HAP-1 (cell line): ENCODE measurements at places on chromosomes 12 and 14.

DNA sequence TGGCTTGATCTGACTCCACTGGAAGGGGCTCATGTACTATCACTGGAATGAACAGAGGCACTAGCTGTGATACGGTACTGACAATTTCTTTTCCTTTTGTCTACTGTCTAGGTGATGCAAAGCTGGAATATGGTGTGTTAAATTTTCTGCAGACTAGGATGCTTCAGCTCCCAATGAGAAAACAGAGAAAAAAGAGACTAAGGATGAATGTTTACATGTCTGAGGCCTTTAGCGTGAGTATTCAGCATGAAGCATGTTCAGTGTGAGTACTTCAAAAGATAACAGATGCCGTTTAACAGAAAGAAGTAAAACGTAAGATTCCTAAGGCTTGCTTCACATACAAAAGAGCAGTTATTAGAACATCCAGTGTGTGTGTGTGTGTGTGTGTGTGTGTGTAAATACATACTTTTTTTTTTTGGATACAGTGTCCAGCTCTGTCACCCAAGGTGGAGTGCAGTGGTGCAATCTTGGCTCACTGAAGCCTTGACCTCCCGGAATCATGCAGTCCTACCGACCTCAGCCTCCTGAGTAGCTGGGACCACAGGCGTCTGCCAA lies 92.3 kb upstream of the FERMT2 start:
- no peak for DNase-seq

DNA sequence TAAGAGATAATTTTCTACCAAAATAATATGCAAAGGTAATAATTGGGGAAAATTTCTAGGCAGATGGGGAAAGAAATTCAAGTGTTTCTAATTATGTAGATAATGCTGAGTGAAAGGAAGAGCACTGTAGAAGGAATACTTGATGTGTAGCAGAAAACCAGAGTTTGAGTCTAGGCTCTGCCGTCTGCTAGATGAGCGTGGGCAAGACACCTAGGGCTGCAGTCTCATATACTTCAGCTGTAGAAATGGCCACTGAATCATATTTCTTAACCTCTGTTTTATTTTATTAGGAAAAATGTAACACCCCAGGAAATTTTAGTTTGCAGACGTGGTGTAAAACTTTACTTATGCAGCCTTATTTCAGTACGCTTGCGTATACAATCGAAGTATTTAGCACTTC lies 59.8 kb upstream of the SLC38A2 start:
- no peak for DNase-seq

- no peak for DNase-seq
Observed at GRCh38 chr14:76089575-76089974, 62.1 kb upstream of the GPATCH2L start.

DNA sequence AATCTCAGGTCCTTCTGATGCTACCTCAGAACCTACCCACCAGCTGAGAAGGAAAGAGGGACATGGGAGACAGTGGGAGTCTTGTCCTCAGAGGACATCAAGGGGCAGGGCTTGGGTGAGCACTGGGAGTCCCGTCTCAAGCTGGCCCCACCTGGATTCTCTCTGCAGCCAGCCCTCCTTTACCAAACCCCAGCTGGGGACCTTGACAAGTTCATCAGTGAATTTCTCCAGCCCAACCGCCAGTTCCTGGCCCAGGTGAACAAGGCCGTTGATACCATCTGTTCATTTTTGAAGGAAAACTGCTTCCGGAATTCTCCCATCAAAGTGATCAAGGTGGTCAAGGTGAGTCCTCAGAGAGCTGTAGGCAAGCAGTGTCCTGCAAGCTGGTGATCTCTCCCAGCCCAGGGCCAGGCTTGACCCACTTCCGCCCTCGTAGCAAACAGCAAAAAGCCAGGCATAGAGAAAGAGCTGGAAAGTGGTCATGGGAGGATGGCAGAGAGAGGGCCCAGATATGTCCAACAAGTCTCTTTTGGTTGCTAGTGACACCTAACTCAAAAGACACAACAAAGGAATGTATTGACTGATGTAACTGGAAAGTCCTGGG lies 14.2 kb upstream of the OAS2 start:
- no peak for DNase-seq

- DNase-seq = no peak
Observed at GRCh38 chr14:89123851-89124250, 293.2 kb downstream of the FOXN3 start.

DNA sequence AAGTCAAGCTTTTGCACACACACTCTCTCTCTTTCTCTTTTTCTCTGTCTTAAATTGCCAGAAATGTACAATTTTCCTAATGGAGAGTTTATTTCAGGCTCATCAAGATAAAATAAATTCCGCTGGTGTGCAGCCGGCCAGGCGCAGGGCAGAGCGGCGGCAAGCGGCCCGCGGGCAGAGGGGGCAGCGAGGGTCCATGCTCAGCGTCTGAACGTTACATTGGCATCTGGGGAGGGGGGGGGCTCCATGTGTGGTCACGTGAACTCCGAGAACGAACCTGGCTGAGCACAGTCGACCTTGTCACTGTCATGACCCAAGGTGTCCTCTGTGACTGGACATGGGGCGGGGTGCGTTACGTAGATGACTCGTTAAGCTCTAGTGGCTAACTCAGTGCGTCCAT lies 23.8 kb upstream of the FZD10 start:
- no peak for DNase-seq

DNA sequence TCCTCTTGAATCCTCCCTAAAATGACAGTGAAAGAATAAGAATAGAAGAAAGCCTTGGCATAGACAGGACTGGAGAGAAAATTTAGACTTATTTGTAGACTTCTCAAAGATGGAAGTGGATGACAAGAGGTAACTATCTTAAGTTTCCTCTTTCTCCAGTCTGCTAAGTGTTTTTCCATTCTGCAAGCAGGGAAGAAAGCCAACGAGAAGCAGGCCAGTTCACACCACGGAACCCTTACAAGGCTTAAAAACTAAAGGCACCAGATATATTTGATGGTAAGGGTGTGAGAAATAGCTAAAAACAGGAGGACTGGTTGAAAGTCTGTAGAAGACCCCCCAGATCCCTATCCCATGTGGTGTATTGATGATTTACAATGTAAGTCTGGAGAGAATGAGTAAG lies 82.9 kb upstream of the GPHB5 start:
- DNase-seq = no peak

- DNase-seq = no peak
Observed at GRCh38 chr14:54649056-54649455, 82.1 kb downstream of the SAMD4A start.

GRCh38 chr12:93203361-93203760 lies 174.4 kb upstream of the NUDT4 start:
- DNase-seq = no peak

- DNase-seq = no peak
Observed at GRCh38 chr14:29905543-29905942, 22.1 kb downstream of the PRKD1 start.

GRCh38 chr12:51890511-51891171 lies 2.7 kb downstream of the ANKRD33 start:
- DNase-seq = no peak

DNA sequence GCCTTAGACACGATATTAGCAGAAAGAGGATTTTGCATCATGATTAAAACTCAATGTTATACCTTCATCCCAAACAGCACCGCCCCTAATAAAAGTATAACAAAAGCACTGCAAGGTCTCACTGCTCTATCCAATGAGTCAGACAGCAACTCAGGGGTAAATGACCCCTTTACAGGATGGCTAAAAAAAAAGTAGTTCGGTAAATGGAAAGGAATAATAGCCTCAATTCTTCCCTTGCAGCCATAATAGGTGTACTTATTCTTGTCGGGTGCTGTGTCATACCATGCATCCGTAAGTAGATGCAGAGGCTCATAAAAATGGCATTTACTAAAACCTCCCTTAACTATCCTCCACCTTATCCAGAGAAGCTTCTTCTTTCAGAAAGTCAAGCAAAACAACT lies 53.9 kb upstream of the AP4S1 start:
- peak; percentile 24 for DNase-seq

DNA sequence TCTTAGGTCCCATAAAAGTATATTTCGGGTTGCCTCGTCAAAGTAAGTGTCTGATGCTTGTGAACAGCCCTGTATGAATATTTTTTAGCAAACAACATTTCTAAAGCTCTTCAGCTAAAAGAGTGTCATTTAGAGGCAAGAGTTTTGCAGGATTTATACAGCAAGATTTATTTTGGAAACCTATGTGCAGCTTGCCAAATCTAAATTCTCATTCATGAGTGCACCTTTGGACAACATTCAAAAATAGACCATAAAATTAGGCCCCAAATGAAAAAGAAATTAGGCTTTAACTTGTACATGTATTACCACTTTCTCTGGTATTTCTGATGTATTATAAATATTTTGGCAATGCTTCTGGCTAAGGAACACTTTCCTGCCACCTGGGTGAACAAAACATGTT lies 224.4 kb upstream of the PDZRN4 start:
- DNase-seq = no peak

- no peak for DNase-seq
Observed at GRCh38 chr12:537772-538171, 78.0 kb downstream of the B4GALNT3 start.

- DNase-seq = no peak
Observed at GRCh38 chr12:56658921-56659320, 13.1 kb upstream of the ATP5F1B start.

GRCh38 chr14:90548455-90548854 lies 151.6 kb downstream of the CALM1 start:
- no peak for DNase-seq

DNA sequence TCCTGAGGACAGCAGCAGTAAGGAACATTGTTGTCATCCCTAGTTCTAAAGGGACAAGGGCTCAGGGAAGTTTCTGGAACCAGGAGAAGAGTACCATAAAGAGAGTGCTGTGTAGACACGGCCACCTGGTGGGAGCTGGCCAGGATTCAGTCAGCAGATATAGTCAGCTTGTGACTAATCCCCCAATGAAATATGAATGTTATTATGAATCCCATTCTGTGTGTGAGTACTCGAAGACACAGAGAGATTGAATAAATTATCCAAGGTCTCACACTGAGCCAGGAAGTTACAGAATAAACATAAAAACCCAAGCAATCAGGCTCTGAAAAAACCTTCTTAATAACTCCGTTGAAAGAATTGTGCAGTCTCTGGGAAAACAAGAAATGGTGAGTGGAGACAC lies 1359.5 kb downstream of the AACS start:
- DNase-seq = no peak

GRCh38 chr12:20469756-20470155 lies 101.4 kb downstream of the PDE3A start:
- DNase-seq = no peak

DNA sequence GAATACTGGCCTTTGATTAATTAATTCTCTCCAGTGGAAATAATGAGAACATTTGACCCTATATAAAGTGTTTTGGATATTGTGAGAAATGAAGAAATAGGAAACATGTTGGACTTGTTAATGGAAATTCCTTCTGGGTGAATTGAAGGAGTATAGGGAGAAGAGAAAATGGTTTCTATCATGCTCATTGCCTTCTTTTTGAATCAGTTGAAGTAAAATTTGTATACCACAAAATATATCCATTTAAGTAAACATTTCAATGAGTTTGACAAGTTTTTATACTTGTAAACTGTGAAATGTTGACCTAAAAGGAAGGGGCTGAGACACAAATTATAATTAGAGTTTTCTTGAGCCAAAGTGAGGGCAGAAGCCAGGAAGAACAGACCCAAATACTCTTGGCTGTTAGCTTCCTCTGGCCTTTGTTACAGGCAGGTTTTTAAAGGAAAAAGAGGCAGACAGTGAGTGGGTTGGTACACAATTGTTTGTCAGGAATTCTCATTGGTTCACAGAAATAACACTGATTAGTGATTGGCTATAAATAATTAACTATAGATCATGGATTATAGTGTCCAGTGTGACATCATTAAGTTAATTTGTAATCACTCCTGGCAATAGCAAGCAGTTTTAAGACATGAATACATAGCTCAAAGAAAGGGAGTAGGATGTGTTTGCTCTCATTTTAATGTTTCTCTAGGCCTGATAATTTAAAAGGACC lies 826 bp downstream of the ZNF705A start:
- DNase-seq = no peak

GRCh38 chr12:13348464-13348863 lies 151.9 kb downstream of the EMP1 start:
- DNase-seq = no peak

- DNase-seq = no peak
Observed at GRCh38 chr12:79549531-79550271, 141.1 kb downstream of the PAWR start.

GRCh38 chr14:44384093-44384492 lies 123.0 kb downstream of the FSCB start:
- DNase-seq = no peak
